ENCODE measurements at places on chromosomes 2 and 18. TPM values are rescaled to one million over a fixed set of nuclear protein-coding genes. Genes with fewer than 3 reads are reported as not detected.

The TNFAIP6 gene
- not detected for total RNA-seq

DNA sequence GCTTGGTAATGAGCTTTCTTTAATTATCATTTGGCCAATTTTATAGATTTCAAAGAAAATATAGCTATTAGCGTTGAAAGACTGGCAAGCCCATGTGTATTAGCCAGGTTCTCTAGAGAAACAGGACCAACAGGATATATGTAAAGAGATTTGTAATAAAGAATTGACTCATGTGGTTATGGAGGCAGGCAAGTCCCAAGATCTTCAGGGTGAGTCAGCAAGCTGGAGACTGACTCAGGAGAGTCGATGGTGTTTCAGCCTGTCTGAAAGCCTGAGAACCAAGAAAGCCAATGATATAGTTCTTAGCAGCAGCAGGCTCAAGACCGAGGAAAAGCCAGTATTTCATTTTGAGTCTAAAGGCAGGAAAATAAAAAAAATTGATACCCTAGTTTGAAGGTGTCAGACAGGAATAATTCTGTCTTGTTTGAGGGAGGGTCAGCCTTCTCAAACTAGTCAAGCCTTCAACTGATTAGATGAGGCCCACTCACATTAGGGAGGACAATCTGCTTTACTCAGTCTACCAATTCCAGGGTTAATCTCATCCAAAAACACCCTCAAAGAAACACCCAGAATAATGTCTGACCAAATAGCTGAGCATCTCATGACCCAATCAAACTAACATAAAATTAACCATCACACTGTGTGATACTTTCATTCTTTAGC lies 78.3 kb upstream of the CRIM1 start:
- DNase-seq, result no peak

DNA sequence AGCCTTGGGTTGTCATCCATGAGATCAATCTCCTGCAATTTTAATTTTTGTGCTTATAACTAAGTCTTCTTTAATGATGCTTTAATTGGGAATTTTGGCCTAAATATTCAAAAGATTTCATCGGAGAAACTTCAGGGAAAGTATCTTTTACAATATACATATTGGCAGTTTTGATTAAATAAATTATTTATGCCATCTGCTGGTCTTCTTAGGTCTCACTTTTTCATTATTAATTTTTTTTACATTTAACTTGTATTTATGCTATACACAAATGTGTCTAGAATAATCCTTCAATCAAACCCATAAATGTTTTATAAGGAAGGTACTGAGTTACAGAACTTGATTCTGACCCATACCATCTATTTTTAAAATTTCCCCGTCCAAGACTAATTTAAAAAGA lies 95.1 kb upstream of the XPO1 start:
- DNase-seq, result no peak

- DNase-seq, result no peak
Measured at GRCh38 chr2:42618972-42619371, 50.5 kb downstream of the MTA3 start.

The CD226 gene
- total RNA-seq, result 150 TPM

The HTR2B gene
- total RNA-seq, result not detected

GRCh38 chr2:118859157-118859770 lies 11.8 kb upstream of the EN1 start:
- DNase-seq, result no peak

DNA sequence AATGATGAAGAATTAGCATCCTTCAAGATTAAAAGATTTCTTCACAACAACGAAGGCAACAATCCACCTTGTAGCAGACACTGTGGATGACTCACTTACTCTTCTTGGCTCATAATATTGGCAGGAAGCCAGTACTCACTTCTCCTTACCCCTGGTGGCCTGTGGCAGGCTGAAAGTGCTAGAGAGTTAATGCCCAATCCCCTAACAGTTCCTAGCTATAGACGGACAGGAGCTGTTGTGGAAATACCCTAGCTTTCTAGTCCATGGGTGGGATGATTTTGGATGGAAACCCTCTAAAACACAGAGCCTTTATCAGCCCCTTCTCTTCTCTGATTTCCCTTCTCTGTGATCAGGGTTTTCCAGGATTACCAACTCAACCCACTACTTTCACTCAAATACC lies 128.6 kb upstream of the NYAP2 start:
- DNase-seq, result peak; percentile 49

- no peak for DNase-seq
Measured at GRCh38 chr2:226439337-226439736, 360.3 kb downstream of the IRS1 start.

DNA sequence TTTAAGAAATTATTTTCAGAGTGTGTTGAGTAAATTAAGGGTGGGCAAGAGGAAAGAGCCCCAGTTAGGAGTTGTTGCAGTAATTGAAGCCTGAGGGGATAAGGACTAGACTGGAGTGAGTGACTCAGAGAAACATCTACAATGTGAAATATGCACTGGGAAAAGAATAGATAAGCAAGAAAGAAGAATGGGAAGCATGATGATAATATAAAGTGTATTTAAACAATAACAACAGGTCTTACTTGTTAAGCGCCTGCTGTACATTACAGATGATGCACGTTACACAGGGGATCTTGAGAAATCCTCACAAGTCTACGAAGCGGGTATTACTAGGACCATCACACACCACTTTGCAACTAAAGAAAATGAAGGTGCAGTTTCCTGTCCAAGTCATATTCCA lies 73.6 kb upstream of the STK17B start:
- no peak for DNase-seq

- no peak for DNase-seq
Measured at GRCh38 chr18:9914334-9914583, 443 bp downstream of the VAPA start.

- no peak for DNase-seq
Measured at GRCh38 chr2:192064459-192064858, 130.3 kb downstream of the TMEFF2 start.

GRCh38 chr2:25233916-25234605 lies 65.7 kb upstream of the POMC start:
- no peak for DNase-seq

GRCh38 chr2:217105733-217106649 lies 246.1 kb upstream of the TNP1 start:
- DNase-seq, result no peak

DNA sequence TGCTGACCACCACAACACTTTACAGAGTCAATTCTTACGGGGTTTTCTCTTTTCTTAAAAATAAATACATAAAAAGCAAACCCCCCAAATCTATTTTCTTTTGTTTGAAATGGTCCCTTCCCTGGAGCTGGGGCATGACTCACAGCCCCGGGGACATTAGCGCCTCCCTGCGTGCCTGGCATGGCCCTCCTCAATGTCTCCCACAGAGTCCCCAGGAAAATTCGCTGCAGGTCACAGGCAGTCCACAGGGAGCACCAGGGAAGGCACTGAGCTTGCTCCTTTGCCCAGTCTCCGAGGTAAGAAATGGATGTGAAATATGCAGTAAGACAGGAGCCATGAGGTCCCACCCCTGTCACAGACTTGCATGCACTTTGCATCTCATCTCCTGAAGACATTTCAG lies 142.5 kb downstream of the LAMA1 start:
- no peak for DNase-seq

The PTCD3 gene
- 155 TPM for total RNA-seq

- no peak for DNase-seq
Measured at GRCh38 chr2:30583204-30583749, 136.2 kb downstream of the LCLAT1 start.

The CHST10 gene
- total RNA-seq, result 15.5 TPM

- no peak for DNase-seq
Measured at GRCh38 chr2:159010963-159011362, 42.5 kb downstream of the TANC1 start.

GRCh38 chr2:25497918-25498407 lies 156.2 kb upstream of the DNMT3A start:
- DNase-seq, result no peak

DNA sequence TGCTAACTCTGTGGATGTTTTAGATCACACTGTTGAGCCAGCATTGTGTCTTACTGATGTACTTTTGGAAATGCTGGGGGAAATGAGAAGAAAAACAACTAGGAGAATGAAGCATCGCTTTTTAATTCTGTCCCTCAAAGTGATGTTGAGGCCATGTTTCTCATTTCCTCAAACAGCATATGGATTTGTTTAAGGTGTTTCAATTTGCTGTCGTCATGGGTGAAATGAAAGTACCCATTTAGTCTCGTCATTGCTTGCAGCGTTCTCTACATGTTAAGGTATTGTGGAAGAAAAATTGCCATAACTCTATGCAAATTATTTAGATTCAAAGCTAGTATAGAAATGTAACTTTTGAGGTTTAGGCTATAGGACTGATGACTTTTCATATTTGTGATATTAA lies 151.3 kb downstream of the KCTD1 start:
- DNase-seq, result no peak

The ZNF385B gene
- not detected for total RNA-seq

The HSPE1 gene
- 476 TPM for total RNA-seq

- no peak for DNase-seq
Measured at GRCh38 chr18:43965691-43966090, 688.4 kb upstream of the SYT4 start.

DNA sequence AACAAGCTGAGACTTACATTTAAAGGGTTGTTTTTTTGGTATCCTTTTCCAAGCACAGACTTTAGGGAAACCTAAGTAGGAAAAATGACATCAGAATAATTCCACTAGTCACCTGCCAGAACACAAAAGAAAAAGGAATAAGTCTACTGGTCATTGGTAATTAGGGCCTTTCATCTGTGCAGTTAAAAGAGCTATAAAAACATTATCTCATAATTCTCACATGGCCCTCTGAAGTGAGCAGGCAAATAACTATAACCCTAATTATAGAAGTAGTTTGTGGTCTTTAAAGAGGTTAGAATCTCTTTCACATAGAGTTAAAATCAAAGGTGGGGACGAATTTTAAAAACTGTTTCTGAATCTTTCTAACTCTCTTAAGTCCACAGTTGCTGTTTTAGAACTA lies 111.1 kb upstream of the B3GNT2 start:
- no peak for DNase-seq

GRCh38 chr2:60331115-60331809 lies 222.2 kb downstream of the BCL11A start:
- no peak for DNase-seq
